ENCODE measurements at places on chromosomes 3 and 15.

DNA sequence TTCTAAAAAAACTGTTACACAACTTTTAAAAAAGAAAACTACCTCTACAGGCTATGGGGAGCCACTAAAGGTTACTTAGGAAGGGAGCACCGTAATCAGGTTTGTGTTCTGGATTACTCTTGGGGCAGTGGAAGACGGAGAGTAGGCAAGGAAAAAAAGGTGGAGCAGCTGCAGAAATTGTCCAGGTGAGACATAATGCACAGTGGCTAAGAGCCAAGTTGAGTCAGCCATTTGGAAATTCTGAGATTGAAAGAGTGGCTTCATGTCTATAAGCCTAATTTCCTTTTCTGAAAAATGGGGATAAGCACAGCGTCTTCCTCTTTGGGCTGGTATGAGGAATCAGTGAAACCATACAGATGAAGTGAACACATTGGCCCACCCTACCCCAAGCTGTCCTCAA, 195.2 kb downstream of the CADPS start:
- no peak for DNase-seq

DNA sequence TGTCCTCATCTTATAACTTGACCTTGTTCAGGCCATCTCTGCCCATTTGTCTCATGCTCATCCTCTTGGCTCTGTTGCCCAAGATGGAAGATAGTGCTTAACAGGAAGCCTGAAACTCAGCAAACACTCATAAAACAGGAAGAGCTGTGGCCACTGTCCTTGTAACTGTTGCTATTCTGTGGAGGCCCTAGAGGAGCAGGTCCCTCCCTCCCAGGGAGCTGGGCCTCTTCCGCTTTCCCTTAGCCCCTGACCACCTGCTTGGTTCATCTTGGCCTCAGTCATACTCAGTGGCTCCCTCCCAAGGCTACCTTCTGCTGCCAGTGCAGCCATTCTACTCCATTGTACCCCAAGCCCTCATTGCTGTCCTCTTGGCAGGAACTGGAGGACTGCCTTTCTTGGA, 3.5 kb downstream of the MAPKAPK3 start:
- DNase-seq = peak; percentile 45

DNA sequence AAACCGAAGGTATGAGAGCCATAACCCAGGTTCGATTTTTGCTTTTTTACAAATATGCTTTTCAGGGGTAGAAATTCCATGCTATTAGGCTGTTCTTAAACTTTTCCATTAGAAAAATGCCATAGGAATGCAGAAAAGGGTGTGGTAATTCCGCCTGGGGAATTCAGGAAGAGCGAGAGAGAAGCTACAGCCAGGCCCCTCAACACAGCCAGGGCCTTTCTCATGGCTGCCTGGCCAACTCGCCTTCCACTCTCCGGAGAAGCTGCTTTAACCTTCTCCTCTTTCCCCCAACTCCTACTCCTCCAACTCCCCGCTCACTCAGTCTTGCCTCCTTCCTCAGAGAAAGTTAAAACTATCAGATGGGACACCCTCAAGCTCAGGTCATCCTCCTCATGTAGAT, 9.1 kb upstream of the TICRR start:
- no peak for DNase-seq

DNA sequence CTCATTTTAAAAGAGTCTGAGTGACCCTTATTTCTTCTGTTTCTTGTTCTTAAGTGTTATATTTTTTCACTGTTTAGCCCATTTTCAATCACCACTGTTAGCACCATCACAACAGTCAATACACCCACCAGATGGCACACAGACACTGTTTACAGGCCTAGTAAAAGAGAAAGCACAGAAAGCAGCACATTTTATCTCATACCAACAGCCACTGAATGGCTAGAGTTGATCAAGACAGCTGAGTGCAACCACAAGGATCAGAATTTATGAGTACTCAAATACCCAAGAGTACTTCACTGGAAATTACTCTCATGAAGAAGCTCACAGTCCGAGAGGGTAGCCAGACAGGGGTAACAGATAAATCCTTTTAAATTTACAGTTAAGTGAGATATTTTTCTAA, 127.0 kb downstream of the TFDP2 start:
- peak; percentile 53 for DNase-seq

DNA sequence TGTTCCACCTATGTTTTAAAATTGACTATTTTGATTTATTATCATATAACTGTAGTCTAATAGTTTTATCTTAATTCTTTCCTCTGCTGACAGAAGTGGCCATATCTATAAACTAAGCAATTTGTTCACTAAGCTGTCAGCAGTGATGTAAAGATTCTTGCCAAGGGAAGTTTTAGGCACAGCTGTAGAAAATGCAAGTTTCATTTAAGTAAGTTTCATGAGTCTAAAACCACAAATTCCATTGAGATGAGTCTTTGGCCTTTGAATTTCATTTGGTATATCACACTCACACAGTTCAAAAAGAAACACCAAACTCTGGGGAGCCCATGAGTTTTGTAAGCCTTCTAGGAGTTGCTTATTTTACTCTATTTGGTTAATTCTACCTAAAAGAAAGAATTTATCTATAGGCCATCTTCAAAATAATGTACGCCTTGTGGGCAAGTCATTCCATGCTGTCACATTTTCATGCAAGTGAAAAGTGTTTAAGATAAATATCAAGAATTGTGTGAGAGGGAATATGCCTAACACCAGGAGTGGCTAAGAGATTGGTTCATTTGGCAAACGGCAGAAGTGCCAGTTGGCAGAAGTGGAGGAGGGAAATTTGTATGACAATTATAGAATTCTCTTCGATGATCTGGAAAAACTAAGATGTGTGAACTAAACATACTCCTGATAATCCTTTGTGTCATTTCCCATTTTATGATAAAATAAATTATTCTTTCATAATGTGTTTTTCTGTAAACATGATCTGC, 292.9 kb downstream of the ZIC4 start:
- DNase-seq = no peak

DNA sequence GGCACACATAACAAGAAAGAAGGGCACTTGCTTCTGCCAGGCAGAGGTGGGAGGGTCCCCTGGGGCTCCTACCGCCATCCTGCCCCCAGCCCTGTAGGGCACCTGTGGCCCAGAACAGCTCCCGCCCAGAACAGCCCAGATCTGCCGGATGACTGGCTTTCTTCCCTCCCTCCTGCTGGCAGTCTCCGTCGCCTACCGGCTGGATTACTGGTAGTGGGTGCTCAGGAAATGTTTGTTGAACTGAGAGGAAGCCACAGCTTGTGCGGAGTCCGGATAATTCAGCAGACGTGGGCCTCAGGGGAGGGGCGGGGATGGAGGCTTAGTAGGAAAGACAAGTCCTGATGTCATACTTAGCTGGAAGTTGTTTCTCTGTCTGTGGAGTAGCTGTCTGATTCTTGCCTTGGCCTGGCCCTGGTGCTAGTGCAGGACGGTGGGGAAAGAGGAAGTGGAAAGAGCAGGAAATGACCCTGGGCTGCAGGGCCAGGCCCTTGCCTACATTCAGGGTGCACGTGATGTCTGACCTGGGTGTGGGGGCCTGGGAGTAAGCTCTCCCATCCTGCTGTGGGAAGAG, 6.7 kb downstream of the CCDC9B start:
- no peak for DNase-seq

DNA sequence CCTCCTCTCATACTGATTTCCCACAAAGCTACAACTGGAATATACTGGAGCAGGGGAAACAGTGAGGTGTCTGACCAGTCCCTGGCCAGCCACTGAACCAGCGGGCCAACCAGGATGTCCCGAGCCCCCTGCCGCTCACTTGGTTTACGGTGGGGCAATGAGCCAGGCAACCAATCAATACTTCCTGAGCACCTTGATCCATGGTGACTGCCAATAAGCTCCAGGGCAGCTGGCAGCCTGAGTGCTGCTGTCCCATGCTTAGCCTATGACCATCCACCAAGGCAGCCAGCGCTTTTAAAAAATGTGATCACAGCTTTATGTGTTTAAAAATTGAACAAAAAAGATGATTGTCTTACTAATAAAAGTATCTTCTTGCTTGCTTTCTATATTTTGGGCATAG, 4.2 kb downstream of the SCN10A start:
- DNase-seq = no peak

DNA sequence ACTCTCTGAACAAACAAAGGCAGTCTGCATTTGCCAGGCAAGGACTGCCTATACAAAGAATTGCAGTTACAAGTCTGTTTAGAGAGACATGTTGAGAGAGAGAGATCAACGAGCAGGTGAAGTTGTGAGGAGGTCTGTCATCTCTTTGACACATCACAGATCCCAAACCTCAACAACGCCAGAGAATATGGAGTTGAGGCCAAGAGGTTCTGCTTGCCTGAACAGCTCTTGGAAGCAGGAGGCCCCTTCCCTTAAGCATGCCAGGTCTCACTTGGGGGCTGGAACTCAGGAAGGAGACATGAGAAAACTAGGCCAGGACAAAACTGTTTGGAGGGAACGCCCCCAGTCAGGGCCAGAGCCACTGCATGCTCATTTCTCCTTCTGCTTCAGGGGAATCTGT, 22.3 kb upstream of the MUSTN1 start:
- DNase-seq = no peak

- DNase-seq = no peak
These were observed 1.7 kb downstream of the SEMA3F start for GRCh38 chr3:50156549-50157493.

DNA sequence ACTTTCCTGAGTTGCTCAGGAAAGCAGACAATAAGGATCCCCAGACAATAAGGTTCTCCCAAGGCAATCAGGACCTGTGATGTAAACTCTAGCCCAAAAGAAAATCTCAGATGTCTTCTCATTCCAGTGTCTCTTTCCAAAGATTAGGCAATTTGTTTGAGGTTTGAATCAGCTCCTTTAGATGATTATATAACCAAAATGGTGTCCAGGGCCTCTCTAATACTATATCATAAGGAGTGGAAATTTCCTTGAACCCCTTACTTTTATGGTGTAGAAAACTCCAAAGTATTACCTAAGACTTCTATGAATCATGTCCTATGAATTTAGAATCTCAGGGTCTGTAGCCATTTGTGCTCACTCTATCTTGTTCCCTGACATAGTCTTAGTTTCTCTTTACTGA, 65.9 kb downstream of the GPR176 start:
- DNase-seq = no peak

DNA sequence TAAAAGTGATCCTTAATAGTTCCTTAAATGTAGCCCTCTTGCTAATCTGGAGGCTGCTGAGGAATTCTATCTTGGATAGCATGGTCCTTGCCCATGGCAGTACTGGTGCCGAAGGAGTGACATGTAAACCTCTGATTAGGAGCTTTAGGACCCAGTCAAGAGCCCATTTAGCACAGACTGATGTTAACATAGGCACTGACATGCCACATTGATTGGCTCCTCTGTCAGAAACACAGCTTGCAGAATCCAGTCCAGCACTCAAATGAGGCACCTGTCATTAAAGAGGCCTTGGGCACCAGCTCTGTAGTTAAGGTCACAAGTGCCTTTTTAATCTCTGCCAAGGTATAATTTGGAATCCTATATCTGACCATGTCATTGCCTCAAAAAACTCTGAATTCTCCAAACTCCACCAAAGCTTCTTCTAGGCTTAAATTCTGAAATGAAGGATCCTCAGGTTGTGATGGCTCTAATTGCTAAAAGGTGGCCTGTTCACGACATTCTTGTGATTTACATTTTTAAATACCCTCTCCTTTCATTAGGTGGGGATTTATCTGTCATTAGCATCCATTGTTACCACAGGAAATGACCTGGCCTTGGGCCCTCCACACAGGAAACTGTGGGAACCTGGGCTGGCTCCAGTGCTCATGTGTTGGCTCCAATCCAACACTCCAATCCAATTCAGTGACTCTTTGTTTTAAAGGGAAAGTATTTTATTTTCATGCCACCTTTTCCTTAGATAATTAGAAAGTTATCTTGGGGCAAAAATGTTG, 57.3 kb upstream of the RNF7 start:
- no peak for DNase-seq

Data from activated CD4-positive, alpha-beta T cell treated with anti-CD3 and anti-CD28 coated beads, Interleukin-2, Interleukin-6, amounts not matched to agents 100 ng/mL and 50 ng/mL, durations not matched to agents 16 hours and 8 hours (primary cell).